ENCODE measurements at places on chromosomes 3 and 15.

DNA sequence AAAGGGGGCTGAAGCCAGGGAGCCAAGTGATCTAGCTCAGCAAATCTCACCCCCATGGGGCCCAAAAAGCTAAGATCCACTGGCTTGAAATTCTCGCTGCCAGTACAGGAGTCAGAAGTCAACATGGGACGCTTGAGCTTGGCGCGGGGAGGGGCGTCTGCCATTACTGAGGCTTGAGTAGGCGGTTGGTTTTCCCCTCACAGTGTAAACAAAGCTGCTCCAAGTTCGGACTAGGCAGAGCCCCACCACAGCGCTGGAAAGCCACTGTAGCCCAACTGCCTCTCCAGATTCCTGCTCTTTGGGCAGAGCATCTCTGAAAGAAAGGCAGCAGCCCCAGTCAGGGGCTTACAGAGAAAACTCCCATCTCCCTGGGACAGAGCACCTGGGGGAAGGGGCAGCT, 8.1 kb upstream of the SLC25A36 start:
- no peak for DNase-seq

- no peak for DNase-seq
Measured at GRCh38 chr3:131619821-131620220, 117.0 kb upstream of the MRPL3 start.

GRCh38 chr3:59316688-59317275, 267.0 kb upstream of the CFAP20DC start:
- DNase-seq = no peak

DNA sequence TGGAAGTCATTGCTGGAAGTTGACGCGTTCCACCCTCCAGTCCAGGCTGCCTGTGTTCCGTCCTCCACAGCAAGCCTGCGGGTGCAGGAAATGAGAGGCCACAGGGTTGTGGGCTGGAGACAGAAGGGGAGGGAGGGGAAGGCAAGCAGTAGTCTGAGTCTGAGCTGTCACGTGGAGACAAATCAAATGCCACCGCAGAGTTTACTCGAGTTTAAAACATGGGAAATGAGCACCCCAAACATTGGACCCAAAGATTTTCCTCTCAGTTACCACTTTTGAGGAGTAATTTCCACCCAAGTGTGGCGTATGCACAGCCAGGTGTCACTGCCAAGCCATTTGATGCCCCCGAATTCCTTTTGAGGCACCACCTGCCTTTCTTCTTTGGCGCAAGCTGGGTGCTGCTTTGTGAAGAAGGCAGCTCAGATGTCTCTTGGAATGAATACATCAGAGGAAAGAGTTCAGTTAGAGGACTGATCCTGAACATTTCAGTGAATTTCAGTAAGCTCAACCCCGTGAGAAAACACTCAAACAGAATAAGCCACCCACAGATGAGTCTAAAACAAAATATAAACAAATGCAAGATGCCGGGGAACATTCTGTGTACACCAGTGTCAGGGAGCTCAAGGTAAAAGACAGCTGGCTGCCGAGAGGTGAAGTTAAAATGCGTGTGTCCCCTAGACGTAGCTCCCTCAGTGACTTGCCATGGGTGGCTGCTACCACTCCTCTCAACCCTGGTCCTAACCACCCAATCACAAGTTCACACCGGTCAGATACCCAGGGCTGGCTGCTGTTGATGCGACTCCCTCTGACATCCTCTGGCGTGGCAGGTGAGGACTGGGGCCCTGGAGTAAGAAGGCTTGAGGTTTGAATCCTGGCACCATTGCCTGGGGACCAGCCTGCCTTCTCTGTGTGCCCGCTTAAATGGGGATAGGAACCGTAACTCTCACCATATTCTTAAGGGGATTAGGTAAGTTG, 203.8 kb downstream of the UACA start:
- no peak for DNase-seq

GRCh38 chr15:51869060-51869421, 39.6 kb downstream of the TMOD3 start:
- no peak for DNase-seq

DNA sequence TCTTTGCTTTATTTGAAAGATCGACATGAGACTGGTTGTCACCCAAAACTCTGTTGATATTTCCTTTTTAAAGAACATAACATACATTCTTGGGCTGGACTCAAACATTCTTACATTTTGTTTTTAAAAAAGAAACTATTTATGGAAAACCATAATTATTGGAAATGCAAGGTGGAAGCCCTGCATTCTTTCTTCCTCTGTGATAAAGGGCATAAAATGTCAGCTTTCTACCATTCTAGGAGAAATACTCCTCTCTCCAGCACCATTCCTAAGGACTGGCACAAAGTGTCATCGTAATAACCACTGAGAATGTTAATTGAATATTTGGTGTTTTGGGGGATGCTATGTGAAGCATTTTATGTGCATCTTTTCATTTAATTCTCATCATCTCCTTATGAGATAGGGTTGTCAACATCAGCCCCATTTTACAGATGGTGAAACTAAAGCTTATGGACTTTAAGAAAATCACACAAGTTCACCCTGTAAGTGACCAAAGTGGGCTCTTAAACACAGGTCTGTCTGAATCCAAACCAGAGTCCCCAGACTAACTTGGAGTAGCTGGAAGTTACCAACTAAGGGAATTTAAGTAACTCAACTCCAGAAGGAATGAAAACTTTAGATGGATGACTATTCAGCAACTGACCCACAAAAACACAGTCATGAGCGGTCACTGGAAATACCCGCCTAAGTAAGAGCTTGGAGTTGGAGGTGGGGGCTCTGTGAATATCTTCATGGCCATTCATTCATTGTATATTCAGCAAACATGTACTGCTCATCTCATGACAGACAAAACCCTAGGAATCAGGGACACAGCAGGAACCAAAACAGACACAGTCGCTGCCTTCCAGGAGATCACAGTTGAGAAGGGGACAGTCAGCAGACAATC, 45.9 kb upstream of the LMCD1 start:
- no peak for DNase-seq

DNA sequence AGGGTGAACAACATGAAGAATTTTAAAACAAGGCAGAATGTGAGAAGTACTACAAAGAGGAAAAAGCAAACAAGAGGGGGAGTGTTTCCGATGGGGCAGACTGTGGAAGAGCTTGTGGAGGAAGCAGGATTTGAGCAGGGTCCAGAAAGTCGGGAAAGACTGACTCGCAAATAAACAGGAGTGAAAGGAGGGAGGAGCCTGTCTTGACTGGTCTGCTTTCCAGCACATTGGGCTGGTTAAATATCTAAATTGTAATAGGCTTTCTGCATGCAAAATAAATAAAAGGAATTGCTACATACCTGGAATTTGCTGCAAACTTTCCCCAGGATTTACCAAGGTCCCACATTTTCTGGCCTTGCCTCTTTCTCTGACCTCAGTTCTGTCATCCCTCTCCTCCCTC, 132.1 kb downstream of the RORA start:
- DNase-seq = no peak

DNA sequence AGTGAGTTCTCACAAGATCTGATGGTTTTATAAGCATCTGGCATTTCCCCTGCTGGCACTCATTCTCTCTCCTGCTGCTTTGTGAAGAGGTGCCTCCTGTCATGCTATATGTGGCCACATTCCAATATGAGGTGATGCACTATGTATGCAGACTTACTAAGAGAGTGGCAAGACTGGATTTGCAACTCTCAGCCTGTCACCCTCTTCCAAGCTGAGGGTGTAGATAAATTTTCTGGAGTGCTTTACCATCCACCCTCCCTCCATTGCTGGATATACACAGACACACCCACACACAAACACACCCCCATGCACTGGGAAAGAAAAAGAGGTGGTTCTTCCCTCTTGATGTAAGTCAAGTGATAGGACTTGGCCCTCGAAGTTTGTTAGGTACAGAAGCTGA, 30.2 kb upstream of the CHMP2B start:
- DNase-seq = no peak

DNA sequence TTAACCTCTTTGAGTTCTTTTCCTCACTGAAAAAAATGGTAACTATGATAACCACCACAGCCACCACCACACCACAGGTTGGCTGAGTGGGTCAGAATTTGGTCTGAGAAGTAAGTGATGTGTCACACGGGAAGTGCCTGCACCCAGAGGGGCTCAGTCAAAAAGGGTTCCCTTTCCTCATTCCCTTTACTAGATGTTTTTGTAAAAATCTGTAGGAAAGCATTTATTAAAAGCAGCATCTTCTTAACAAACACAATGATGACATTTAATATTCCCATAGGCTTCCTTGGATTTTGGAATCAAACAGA, 23.2 kb downstream of the CFAP92 start:
- DNase-seq = no peak

DNA sequence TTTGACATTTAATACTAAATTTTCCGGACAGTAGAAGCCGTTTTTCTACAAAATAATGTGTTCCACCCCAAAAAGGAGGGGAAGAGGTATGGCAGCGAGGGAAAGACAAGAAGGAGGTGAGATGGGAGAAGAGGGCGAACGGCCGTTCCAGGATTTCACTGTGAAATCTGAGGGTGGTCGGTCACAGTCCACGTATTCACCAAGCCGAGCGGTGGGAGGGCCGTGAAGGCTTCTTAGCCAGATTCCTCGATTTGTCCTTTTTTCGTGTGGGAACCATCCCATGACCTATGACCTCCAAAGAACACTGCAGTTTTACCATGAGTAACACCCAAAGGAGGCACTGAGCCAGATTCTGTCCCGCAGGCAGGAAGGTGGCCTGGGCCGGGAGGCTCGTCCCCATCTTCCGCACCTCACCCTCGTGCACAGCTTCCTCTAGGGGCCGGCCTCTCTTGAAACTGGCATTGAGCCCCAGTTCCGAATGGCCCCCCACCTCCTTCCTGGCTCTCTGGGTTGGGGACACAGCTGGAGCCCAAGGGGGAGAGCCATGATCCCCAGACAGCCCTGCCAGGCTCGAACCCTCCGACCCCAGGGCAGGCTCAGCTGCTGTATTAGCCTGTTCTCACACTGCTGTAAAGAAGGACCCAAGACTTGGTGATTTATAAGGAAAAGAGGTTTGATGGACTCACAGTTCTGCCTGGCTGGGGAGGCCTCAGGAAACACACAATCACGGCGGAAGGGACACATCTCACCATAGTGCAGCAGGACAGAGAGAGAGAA, 23.7 kb downstream of the XXYLT1 start:
- DNase-seq = no peak

DNA sequence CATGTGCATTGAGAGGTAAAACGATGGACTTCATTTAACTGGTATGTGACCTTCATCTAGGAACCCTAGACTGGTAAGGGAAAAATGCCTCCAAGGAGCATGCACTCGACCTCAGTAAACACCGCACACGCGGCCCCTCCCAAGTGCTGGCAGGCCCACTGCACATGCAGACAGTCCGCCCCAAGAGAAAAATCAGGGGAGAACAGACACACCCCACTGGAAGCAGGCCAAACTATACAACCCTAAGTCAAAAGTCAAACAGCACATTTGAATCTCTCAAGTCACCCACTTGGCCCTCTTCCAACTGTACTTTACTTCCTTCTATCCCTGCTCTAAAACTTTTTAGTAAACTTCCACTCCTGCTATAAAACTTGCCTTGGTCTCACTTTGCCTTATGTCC, 250.1 kb upstream of the HES1 start:
- no peak for DNase-seq

- no peak for DNase-seq
Measured at GRCh38 chr3:106725566-106725965, 651.7 kb upstream of the CCDC54 start.

- no peak for DNase-seq
Measured at GRCh38 chr3:64728994-64729393, 41.2 kb upstream of the ADAMTS9 start.

GRCh38 chr15:92906563-92907081, 6.5 kb downstream of the CHD2 start:
- no peak for DNase-seq

GRCh38 chr15:35141743-35142471, 56.8 kb upstream of the NANOGP8 start:
- no peak for DNase-seq

GRCh38 chr3:165439765-165440164, 243.6 kb upstream of the SLITRK3 start:
- no peak for DNase-seq

- no peak for DNase-seq
Measured at GRCh38 chr3:11385891-11386290, 113.7 kb downstream of the ATG7 start.

DNA sequence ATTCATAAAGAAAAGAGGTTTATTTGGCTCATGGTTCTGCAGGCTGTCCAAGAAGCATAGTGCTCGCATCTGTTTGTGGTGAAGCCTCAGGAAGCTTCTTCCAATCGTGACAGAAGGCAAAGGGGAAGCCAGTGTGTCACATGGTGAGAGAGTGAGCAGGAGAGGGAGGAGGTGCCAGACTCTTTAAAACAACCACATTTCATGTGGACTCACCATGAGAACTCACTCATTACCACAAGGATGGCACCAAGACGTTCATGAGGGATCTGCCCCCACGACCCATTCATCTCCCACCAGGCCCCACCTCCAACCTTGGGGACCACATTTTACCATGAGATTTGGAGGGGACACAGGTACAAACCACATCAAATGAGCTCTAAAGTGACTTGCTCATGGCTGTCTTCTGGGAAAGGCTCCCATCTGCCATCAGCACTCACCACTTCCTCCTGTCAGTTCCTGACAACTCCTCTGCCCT, 327.3 kb upstream of the TLE3 start:
- no peak for DNase-seq

GRCh38 chr15:74291101-74292071, 55.3 kb downstream of the CCDC33 start:
- DNase-seq = no peak

DNA sequence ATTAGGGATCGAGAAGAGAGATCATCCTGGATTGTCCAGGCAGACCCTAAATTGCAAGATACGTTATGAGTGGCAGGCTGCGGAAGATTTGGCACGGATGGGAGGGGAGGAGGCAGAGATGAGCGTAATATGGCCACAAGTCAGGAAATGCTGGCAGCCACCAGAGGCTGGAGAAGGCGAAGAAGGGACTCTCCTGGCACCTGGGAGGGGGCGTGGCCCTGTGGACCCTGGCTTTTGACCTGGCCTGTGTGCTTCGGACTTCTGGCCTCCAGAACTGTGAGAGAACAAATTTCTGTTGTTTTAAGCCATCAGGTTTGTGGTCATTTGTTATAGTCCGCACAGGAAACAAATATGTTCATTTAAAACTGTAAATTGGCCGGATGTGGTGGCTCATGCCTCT, 31.9 kb upstream of the IGF1R start:
- no peak for DNase-seq

- no peak for DNase-seq
Measured at GRCh38 chr3:13085846-13086179, 12.6 kb upstream of the IQSEC1 start.

GRCh38 chr3:46981932-46982471, 2.5 kb downstream of the NBEAL2 start:
- DNase-seq = no peak

DNA sequence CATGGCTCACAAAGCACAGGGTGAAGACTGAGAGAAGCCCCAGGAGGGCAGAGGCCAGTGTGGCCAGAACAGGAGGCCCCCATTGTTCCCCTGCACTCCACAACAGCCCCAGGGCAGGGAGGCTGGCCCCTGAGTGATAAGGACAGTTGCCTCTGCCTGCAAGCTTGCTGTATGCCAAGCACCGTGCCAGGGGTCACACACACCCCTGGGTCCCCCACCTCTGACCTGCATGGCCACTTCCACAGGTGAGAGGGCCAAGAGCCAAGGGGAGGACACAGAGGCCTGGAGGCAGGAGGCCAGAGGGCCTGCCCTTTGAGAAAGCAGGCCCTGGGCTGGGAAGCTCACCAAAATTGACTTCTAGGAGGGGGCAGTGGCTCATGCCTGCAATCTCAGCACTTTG, 23.7 kb downstream of the ATRIP start:
- DNase-seq = no peak
